Left lung (tissue), 14 donors: ENCODE measurements at places on chromosomes 3 and 15. TPM values are rescaled to one million over a fixed set of nuclear protein-coding genes. Genes with fewer than 3 reads are reported as not detected.

DNA sequence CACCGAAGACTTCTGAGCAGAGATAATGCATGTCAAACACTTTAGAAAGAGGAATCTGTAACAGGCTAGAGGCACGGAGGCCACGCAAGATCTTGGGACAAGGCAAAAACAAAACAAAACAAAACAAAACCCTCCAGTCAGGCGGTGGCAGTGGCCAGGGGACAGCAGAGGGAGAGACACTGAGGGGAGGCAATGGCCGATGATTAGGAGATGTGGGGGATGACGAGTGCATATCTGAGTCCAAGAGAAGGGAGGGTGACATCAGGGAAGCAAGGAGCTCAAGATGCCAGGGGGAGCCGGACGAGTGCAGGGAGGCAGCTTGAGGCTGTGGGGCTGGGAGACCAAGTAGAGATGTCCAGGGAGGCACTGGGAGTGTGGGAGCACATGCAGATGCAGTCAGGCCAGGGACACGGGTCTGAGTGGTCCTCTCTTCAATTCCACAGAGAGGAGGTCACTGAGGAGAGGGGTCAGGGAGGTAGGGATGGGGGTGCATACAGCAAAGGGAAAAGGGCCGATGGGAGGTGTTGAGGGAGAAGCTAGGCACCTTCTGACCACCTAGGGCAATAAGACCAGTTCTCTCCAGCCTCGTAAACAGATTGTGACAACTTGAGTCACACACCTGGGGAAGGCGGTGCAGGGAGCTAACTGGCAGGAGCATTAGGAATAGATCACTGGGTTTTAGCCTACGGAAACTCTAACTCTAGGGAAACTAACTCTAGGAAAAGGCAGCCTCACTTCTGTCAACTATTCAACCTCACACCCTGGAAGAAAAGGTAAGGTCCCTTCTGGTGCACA, 29.6 kb downstream of the SLCO2A1 start:
- DNase-seq = no peak

GRCh38 chr15:38631119-38632075, 66.8 kb upstream of the RASGRP1 start:
- no peak for DNase-seq

Gene TIGIT
- 0.17 TPM for polyA plus RNA-seq

DNA sequence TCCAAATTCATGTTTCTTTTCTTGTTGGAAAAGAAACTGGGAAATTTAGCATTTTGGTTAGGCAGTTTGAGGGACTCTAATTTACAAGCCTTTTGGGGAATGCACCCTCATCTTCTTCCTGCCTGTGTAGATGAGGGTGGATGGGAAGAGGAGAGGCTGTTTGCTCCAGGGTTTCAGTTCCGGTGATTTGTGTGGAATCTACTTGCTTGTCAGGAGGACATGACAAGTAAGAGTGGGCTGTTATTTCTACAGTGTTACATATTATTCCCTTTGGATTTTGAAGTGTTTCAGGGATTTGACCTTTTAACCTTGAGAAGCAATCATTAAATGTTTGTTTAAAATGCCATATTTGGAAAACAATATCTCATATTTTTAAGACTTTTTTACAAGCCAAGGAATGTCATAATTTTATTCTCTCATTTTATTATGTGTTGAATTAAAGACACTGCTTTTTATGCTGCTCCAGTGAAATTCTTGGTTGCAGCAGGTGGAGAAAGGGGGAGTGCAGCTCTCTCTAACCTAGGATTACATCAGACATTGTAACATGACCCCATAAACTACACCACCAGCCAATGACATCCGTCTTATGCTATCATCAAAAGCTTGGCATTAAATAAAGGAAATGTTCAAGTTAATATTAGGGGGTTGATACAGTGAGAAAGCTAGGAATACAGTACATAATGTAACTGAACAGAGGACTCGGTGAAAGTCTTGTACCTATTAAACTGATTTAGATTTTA, 30.2 kb downstream of the PLAAT1 start:
- no peak for DNase-seq

GRCh38 chr3:131729643-131730017, 226.9 kb upstream of the MRPL3 start:
- no peak for DNase-seq

- DNase-seq = no peak
Measured at GRCh38 chr3:13483988-13484695, 4.0 kb downstream of the HDAC11 start.

- no peak for DNase-seq
Measured at GRCh38 chr3:27642796-27643195, 79.3 kb downstream of the EOMES start.

GRCh38 chr3:105328338-105328730, 38.4 kb upstream of the ALCAM start:
- DNase-seq = no peak

- no peak for DNase-seq
Measured at GRCh38 chr3:88595026-88595425, 445.3 kb downstream of the C3orf38 start.

GRCh38 chr3:64267721-64268604, 42.7 kb upstream of the PRICKLE2 start:
- peak; percentile 66 for DNase-seq

GRCh38 chr15:40549894-40550293, 14.9 kb downstream of the CCDC32 start:
- DNase-seq = no peak

- no peak for DNase-seq
Measured at GRCh38 chr3:42428830-42429229, 18.4 kb upstream of the LYZL4 start.

DNA sequence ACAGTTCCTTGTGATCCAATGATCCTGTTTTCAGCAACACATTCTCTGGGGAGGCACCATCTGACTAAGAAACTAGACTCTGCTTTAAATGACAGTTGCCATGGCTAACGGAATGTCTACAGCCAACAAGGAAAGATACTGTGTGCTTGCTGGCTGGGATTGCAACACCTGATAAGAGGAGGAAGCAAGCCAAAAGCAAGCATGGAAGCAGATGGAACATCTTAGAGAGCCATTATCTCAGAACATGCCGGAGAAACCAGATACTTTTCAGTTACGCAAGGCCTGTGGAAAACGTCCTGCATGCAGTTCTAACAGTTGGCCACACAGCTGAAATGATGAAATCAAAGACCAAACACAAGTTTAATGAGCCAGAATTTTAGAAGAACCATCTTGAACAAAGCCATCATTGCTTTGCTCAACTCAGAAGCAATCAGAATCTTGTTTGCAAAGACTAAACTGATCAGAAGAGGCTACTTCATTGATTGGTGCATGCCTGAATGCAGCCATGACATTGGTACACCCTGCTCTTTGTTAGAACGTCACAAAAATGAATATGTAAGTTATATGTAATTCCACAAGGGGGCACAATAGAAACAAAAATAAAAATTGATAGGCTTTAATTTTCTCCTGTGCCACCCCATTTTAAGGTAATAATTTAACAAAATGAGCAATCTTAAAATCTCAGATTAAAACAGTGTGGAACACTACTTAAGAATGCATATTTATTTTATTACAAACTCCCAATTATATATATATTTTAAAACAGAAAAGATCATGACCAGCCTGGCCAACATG, 50.8 kb downstream of the GXYLT2 start:
- peak; percentile 91 for DNase-seq

Gene SKOR1
- 0.28 TPM for polyA plus RNA-seq

DNA sequence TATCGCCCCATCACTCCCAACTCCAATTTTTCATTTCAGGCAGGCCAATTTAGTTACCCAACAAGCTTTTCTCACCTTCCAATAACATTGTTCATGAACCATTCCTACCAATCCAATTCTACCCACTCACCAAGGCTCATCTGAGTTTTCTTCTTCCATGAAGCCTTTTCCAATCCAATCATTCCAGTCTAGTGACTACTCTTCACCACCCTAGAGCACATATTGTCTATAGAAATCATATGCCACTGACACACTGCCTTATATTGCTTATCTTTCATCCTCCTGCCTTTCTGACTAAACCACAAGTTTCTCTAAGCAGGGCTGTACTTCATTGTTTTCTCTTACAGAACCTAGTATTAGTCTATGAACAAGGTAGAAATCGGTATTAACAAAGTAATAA, 11.4 kb downstream of the CCDC14 start:
- DNase-seq = no peak

DNA sequence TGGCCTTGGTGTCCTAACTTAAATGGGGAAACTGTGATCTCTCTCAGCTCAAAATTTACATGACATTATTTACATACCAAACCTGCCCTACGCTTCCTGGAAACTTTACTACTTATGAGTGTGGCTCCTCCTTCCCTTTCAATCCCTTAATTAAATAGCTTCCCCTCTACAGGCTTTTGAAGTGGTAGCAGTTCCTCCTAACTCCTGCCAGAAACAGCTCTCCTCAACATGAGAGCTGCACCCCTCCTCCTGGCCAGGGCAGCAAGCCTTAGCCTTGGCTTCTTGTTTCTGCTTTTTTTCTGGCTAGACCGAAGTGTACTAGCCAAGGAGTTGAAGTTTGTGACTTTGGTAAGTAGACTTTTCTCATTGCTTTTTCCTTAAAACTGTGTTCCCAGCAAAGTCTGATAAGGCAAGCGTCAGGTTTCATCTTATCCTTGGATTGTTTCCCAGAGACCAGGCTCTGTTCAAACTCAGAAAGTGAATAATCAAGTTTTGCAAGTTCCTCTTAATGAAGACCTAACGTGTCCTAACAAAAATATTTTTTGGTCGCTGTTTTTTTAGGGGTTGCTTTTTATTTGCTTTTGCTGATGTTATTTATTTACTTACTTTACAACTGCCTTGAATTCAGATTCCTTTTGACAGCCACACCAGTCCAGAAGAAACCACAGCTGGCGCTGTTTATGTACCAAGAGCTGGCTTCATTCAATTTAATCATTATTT, at the start of gene ACP3:
Gene ACP3 (plus strand): TSS at position 179 of the 720 bp plus-strand sequence. CDS start 50 bp downstream, at position 229.
- DNase-seq = no peak

DNA sequence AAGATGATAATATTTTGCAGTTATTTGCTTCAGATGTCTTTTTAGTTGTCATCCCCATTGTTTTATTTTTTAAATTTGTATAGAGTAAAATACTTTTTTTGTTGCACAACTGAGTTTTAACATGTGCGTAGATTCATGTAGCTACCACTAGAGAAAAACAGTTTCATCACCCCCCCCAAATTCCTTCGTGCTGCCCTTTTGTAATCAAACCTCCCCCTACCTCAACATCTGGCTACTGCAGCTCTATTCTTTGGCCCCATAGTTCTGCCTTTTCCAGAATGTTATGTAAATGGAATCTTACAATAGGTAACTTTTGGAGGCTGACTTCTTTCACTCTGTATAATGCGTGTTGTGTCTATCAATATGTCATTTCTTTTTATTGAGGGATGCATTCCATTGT, 232.0 kb upstream of the RASGRP1 start:
- no peak for DNase-seq

DNA sequence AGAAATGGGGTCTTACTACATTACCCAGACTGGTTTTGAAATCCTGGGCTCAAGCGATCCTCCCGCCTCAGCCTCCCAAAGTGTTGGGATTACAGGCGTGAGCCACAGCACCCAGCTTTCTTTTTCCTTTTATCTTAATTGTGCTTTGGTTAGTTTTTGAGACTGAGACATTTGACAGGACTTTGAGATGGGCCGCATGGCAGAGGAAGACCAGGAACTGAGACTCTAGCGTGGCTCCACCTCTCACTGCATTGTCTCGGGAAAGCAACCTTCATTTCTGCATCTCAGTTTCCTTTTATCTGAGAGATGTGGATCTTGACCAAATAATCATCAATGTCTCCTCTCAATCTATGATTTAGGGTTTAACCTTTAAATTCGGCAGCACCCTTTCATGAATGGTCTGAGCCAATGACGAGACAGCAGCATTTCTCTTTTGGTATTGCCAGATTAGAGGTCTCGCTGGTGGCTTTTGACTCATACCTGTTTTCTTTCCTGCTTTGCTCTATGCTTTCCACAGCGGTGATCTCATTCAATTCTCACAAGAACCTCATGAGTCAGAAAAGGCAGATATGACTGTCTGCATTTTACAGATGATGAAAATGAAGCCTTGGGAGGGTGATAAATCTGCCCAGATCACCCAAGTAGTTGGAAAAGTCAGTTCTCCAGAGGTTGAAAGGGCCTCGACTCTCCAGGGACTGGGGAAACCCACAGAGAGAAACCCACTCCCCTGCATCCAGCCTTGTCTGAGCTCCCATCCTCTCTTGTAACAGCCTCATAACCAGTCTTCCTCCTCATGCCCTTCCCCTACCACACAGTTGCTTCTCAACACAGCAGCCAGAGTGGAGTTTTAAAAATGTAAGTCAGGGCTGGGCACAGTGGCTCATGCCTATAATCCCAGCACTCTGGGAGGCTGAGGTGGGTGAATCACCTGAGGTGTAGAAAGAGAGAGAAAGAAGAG, 84.8 kb upstream of the FOXB1 start:
- DNase-seq = no peak

Gene HRG
- 0.04 TPM for polyA plus RNA-seq

- DNase-seq = no peak
Measured at GRCh38 chr3:101884776-101885175, 35.5 kb downstream of the NFKBIZ start.

Gene SLC51B
- 14.0 TPM for polyA plus RNA-seq
